ENCODE measurements at places on chromosomes 11 and 22. TPM values are rescaled to one million over a fixed set of nuclear protein-coding genes. Genes with fewer than 3 reads are reported as not detected.

The LRRC55 gene
- total RNA-seq, result 0.16 TPM

The MRGPRX3 gene
- not detected for total RNA-seq

GRCh38 chr11:11532574-11532973 lies 89.2 kb downstream of the GALNT18 start:
- no peak for DNase-seq

The FADS1 gene
- total RNA-seq, result 24.1 TPM

DNA sequence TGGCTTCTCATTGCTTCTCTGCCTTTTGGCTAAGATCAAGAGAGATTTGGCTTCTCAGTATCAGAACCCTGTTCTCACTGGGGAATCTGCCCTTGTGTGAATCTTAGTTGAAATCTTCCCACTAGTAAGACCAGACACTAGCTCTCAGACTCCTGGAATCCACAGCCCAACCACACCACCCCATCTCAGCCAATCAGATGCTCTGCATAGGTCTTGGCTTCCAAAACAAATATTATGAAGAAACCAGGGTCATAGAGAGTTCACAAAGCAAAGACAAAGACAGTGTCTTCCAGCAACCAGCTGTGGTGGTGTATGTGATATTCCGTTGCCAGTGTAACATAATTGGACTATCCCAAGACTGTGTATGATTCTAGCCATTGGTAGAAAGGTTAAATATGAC lies 5.4 kb downstream of the OR8B12 start:
- no peak for DNase-seq

- DNase-seq, result no peak
Observed at GRCh38 chr11:60159868-60160267, 23.0 kb downstream of the MS4A6A start.

DNA sequence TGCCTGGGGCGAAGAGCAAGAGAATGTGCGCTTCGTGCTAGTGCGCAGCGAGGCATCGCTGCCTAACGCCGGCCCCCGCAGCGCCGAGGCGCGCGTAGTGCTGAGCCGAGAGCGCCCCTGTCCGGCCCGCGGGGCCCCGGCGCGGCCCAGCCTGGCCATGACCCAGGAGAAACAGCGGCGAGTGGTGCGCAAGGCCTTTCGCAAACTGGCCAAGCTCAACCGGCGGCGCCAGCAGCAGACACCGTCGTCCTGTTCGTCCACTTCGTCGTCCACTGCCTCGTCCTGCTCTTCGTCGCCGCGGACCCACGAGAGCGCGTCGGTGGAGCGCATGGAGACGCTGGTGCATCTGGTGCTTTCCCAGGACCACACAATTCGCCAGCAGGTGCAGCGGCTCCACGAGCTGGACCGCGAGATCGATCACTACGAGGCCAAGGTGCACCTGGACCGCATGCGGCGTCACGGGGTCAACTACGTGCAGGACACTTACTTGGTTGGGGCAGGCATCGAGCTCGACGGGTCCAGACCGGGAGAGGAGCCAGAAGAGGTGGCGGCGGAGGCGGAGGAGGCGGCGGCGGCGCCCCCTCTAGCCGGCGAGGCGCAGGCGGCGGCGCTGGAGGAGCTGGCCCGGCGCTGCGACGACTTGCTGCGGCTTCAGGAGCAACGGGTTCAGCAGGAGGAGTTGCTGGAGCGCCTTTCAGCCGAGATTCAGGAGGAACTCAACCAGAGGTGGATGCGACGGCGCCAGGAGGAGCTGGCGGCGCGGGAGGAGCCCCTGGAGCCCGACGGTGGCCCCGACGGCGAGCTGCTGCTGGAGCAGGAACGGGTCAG lies 1.0 kb downstream of the RASSF10 start:
- DNase-seq, result no peak

DNA sequence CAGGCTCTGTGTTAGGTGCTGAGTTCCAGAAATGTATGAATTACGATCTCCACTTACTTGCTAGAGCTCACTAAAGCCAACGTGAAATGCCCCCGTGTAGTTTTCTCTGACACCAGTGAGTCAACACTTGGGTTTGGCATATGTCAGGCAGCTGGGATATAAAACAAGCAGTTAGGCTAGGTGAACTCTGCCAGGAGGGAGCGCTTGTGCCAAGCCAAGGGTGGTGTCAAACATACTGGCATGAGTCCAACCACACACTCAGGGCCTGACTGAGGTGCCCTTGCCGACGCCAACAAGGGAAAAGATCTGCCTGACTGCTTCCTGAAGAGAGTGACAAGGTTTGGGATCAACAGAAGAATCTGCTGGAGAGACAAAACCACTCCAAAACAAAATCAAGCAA lies 167.8 kb upstream of the NARS2 start:
- peak; percentile 69 for DNase-seq

- no peak for DNase-seq
Observed at GRCh38 chr11:57763568-57763967, 2.0 kb downstream of the CTNND1 start.

The ESRRA gene
- total RNA-seq, result 213 TPM

DNA sequence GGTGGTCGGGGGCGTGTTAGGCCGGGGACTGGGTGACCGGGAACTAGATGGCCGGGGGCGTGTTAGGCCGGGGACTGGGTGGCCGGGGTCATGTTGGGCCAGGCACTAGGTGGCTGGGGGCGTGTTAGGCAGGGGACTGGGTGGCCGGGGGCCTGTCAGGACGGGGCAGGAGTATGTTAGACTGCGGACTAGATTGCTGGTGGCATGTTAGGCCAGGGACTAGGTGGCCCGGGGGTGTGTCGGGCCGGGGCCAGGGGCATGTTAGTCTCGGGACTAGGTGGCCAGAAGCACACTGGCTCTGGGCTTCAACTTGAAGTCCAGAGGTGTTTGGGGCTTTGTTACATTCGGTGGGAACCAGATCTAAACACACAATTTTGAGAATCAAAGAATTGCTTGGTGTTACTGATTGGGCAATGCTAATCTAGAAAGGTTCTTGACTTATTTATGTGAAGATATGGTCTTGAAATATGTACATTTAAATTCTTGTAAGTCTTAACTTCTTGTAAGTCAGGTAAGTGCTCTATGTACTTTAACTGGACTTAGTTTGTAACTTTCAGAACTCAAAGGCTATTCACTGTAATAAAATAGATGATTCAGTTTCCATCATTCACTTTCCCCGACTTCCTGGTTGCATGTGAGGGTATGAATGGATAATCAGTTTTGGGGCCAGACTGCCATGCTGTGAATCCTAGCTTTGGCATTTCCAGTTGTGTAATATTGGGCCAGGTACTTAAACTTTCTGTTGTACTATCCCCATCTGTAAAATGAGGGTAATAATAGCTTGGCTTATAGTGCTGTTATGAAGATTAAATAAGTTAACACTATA lies 1.1 kb downstream of the EXT2 start:
- no peak for DNase-seq

The BEST1 gene
- total RNA-seq, result 0.58 TPM

- no peak for DNase-seq
Observed at GRCh38 chr11:97732011-97732632, 1288.6 kb upstream of the CNTN5 start.

The NAALADL1 gene
- 4.8 TPM for total RNA-seq

The HORMAD2 gene
- total RNA-seq, result not detected

- no peak for DNase-seq
Observed at GRCh38 chr11:72646024-72646423, 28.2 kb downstream of the PDE2A start.

GRCh38 chr11:63858628-63859550 lies 20.0 kb downstream of the MARK2 start:
- peak; percentile 27 for DNase-seq

The SLC43A1 gene
- 4.3 TPM for total RNA-seq

GRCh38 chr11:111265421-111265820 lies 19.9 kb downstream of the POU2AF2 start:
- DNase-seq, result no peak

DNA sequence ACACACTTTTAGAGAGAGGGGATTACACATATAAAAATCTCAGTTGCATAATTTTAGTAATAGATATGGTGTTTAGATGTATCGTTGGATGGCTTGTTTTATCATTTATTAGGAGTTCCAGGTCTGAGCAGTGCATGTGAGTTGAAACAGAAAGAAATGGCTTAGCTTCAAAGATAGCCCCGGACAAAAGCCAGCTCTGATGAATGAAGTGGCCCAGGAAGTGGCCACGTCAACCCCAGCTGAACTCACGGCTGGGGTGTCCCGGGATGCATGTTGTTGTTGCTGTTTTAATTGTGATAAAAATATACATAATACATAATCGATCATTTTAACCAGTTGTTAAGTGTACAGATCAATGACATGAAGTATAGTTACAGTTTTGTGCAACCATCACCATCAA lies 1513.6 kb downstream of the BRD1 start:
- DNase-seq, result no peak

- no peak for DNase-seq
Observed at GRCh38 chr11:71976551-71976950, 22.2 kb upstream of the IL18BP start.

- no peak for DNase-seq
Observed at GRCh38 chr11:20474882-20475517, 87.5 kb downstream of the PRMT3 start.

The PHF21A gene
- total RNA-seq, result 36.6 TPM

The EFEMP2 gene
- total RNA-seq, result 85.1 TPM

The TMEM191B gene
- 0.74 TPM for total RNA-seq

DNA sequence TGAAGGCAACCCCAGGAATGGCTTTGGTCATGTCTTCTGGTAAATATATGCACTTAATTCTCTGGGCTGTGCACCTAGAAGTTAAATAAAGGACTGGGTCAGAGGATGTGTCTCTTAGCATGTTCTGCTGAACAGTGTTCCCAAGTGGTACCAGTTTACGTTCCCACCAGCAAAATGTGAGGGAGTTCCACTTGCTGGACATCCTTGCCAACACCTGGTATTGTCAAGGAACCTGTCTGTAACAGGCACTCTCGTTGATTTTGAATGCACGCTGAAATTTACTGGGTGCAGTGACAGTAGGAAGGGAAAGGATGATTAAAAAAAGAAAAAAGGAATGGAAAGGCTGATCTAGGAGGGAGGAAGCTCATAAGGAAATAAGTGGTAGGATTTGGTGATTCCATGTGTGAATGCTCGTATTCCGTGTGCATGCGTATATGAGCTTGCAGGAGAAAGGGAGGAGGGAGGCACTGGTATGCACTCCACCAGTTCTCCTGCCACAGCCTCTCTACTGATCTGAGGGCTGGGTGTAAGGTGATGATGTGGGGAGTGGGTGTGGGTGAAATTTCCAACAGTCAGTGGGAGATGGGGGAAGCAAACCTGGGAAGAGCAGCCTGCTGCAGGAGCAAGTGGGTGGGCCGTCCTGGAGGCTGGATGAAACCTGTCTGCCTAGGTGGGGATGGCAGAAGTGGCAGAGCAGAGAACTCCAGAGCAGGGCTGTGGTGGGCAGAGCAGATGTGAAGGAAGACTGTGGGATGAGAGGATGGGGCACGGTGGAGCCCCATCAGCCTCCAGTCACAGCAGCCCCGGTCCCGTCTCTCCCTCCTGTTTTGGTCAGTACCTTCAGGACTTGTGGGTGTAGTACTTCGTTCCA lies 15.0 kb downstream of the MED15 start:
- no peak for DNase-seq

DNA sequence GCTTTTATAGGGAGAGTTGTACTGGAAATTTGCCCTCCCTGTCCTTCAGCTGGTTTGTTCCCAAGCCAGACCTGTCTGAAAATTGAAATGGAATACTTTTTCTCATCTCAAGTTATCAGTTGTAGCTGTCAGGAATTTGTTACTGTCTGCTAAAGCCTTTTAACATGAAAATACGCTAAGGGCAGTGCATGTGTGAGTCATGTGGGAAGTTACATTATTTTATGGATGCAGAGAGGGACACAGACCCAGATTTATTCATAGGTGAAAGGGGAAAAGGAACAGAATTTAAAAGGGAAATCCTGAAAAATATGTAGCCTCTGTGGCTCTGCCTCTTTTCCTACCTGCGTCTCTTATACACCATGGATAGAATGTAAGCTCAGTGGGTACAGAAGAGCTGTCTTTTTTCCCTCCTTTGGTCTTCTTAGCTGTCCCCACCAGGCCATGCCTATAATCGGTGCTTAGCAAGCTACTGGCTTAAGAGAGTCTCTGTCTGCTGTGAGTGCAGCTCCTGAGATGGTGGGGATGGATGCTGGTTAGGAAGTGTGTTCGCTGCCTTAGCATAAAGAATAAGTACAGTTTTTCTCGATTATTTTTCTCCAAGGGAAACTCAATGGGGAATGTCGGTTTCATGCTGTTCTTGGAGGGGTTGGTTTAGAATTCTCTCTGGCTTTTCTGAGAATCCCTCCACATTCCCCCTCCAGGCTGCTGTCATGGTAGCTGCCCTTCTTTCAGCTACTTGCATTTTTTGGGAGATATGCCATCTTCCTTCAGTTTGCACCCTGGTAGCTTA lies 166.8 kb downstream of the TEAD1 start:
- DNase-seq, result no peak

The TYR gene
- total RNA-seq, result not detected

- DNase-seq, result no peak
Observed at GRCh38 chr22:30186510-30186909, 60.0 kb downstream of the LIF start.

GRCh38 chr11:129331217-129331616 lies 44.4 kb upstream of the BARX2 start:
- no peak for DNase-seq

- DNase-seq, result no peak
Observed at GRCh38 chr11:20719821-20720220, 50.4 kb downstream of the NELL1 start.

DNA sequence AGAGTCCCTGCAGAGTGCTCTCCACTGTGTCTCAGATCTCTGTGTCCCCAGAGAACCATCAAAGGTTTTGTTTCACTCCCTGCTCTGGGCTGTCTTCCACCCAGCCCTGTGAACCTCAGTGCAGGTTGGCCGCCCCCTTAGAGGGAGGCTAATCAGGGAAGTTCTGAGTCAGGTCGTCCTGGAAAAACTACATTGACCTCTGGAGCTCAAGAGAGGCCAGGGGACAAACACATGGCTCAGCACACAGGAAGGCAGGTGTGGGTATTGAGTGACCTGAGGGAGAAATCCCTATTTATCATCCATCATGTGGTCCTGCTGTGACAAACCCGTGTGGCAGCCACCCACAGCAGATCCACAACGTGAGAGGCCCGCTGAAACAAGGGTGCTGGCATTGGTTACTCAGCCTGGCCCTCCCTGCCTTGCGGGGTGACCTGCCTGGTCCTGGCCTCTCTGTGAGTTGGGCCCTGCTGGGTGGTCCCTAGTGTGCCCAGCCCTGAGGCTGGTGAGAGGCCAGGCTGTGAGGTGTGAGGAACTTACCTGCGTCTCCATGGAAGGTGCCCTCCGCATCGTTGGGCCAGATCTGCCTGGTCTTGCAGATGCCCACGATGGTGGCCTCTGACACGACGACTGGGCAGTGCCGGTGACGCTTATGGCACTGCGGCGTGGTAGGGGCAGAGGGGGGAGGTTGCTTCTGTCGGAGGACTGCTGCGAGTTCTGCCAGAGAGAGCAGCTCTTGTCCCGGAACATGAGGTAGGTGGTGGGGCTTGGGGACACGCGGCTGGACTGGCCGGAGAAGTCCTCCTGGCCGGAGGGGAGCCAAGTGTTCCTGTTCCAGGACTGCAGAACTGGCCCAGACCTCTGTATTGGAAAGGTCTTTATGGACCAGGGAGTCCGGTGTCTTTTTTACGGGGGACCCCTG lies 669 bp upstream of the BCR start:
- peak; percentile 24 for DNase-seq

The GRIK4 gene
- 0.16 TPM for total RNA-seq

DNA sequence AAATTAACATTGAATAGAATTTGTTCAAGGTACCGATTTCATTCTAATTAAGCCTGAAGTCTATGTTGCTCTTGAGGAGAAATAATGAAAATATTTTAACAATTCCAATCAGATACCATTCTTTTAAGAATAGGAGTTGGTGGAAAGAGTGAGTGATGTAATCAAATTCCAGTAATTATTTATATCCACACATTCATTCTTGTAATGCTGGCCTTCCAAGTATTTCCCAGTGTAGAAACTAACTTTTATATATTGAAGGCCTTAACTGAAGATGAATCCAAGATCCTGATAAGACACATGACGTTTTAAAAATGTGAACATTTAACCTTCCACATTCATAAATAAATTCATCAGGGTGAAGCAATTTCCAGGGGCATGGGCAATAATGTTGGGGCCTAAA lies 36.6 kb upstream of the PAX6 start:
- no peak for DNase-seq
